Stimulated activated CD8-positive, alpha-beta memory T cell treated with anti-CD3 and anti-CD28 coated beads, Interleukin-4, amount 100 ng/mL, for 48 hours (primary cell): ENCODE measurements at places on chromosomes 1 and 21.

GRCh38 chr1:9374748-9375341 lies 82.2 kb downstream of the SPSB1 start:
- no peak for DNase-seq

DNA sequence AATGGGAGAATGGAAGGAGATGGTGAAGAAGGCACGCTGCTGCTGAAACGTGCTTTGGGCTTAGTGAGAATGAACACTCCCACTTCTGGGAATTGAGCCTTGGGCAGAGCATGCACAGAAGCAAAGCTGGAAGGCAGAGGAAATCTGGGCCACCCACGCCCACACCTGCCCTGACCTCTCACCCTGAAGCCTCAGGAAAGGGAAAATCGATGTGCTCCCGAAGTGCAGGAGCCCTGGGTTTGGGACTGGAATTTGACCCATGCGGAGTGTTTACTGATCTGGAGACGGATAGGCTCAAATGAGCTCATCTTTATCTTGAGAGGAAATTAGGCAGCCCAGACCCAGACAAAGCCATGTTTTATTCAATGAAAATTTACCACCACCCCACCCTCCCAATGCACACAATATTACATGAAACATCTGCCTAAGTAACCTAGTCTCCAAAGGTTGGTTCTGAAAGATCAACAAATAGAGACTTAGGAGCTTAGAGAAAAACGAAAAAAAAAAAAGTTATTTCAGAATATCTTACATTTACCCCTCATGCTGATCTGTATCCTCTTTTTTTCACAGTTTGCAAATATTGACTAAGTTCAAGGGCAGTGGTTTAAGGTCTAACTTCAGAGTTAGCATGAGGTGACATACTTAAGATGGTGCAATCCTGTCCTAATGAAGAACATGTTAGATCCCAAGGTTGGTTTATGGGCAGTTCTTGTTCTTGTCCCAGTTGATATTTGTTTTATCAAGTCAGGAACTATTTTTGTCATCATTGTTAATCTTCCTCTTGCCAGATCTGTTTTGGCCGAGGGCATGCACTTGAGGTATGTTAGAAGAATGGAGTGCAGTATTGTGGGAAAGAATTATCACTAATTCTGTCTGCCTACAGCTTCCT lies 63.0 kb downstream of the PROX1 start:
- DNase-seq: no peak

DNA sequence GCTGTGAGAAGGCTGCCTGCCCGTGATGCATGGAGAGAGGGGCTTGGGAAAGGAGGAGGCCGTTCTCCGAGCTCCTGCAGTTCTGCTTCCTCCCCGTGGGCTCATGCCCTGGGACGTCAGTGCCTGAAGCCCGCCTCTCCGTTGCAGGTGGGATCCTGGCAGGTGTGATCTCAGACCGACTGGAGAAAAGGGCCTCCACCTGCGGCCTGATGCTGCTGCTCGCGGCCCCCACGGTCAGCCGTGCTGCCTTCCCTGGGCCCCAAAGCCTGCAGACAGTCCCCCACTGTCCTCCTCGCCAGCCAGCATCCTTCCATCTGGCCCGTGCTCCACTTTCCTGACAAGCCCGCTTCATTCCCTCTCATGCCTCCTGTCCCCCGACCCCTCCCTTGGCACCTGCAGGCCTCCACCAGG lies 50.9 kb downstream of the SLC37A1 start:
- no peak for DNase-seq

DNA sequence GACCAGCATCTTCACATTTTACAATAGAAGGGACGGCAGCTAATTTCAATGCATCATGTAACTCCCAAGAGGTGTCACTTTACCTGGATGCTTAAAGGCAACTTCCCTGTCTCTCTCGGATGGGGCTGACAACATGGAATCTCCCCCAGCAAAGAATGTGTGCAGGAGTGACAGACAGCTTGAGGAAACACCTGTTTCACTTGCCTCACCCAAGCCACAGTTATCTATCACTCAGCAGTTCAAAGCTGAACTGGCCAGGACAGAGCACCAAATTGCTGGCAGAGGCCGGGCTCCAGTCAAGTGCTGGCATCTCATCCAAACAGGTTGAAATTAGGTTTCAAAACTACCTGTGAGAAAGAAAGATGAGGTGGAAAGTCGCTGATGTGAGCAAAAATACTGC lies 538.0 kb upstream of the PLXNA2 start:
- no peak for DNase-seq

DNA sequence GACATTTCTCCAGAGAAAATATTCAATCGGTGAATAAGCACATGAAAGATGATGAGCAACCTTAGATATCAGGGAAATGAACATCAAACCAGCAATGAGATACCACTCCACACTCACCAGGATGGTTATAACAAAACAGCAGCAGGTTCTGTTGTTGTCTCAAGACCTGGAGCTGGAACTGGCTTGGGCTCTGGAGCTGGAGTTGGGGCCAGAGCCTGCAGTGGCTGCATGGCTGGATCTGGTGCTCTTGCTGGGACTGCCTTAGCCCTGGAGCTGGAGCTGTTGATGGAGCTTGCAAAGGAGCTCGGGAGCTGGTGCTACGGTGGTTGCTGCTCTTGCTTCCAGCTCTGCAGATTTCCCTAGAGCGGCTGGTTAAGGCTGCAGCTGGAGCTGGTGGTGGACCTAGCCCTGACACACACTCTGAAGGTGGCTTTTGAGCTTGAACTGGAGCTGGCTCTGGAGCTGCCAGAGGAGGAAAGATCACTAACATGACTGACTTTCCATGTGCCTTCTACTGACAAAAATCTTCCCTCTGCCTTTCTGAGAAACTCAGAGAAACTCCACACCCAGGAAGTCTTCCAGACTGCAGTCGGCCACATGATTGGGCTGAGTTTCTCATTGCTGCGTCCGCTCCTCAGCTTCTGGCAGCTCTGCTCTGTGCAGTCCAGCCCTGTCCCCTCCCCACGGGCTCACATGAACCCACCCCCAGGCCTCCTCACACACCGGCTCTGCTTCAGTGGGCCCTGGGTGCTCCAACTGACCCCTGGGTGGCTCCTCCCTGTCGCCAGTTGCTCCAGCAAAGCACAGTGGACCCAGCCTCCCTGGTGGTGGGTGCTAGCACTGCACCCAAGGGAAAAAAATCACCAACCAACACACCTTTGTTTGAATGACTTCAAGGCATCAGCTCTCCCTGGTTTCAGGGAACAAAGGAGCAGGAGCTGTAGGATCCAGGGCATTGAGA lies 139.1 kb upstream of the FMN2 start:
- peak; percentile 39 for DNase-seq

GRCh38 chr1:68217060-68217554 lies 15.2 kb downstream of the WLS start:
- DNase-seq: no peak

DNA sequence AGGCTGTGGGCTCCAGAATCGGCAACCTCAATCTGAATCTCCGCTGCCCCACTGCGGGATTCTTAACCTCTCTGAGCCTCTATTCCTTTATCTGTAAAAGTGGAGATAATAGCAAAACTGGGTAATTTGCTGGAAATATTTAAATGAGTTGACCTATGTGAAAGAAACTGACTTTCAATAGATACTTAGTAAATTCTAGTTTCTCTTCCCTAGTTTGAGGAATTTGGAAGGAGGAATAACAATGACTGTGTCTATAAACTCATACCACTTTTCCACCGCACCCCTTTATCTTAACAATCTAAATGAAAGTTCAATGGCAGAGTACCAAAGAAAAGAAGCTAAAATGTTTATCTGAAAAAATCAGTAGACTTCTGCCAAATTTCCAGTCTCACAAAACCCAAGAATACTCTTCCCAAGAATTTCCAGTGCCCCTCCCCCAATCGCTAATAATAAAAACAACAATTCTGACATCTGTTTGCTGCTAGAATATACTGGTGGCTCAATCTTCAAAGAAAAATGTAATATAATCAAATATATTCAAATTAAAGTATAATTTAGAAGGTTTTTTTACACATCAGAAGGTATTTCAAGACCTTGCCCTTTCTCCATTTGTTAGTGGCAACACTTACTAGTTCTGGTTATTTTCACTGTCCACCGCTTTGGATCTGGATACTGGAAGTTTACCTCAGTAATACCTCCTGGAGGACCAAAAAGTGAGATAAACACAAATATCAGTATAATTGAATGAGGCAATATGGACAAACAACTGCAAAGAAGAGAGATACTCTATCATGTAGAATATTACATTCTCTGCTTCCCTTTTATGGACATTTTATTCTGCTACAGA lies 171.2 kb downstream of the LTN1 start:
- DNase-seq: no peak

GRCh38 chr21:32918478-32919120 lies 107.1 kb upstream of the OLIG2 start:
- DNase-seq: no peak

GRCh38 chr1:1091344-1092148 lies 17.4 kb upstream of the RNF223 start:
- no peak for DNase-seq
